ENCODE measurements at places on chromosomes 1 and 21.

GRCh38 chr1:235864469-235864868, 2.2 kb downstream of the LYST start:
- DNase-seq = no peak

DNA sequence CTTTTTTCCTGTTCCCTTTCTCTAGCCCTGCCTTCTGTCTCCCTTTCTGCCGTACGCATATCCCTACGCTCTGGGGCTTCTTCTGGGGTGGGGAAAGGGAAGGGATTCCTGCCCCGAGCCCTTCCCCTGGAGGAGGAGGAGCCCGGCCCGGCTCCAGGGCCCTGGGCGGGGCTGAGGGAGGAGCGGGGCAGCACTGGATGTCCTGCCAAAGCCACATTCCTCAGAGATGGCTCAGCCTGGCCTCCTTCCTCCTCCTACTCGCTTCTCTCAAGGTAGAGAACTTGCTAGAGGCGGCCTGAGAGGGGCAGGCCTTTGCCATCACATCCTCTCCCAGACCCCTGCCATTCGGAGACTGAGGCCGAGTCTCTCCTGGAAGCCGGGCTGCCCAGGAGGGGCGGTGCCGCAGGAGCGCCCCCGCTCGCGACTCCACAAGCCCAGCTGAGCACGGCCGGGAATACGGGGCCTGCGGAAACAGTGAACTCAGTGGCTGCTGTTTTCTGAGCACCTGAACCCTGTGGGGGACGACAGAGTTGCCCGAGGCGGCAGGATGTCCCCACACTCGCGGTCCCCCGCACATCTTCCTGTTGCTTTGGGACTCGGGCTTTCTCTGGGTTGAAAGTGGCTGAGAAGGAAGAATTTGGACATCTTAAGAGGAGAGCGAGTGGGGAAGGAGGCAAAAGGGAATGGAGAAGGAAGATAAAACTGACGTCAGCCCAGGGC, 12.2 kb downstream of the ADAMTSL4 start:
- DNase-seq = peak; percentile 97

DNA sequence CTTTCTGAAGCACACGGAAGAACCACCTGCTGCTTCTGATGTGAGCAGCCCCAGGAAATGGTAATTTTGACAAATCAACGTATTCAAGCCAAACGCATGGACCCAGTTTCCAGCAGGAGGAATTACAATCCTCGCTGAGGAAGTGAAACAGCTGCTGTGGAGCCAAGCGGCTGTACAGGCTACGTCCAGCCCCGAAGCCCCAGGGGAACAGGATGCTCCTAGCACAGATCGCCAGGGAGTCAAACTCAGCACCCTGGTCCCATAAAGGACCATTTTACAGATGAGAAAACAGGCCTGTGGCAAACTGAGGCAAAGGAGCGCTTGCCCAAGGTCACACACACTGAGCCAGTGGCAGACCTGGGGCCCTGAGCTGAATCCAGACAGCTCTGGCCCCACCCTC, 108.0 kb downstream of the PTPRU start:
- no peak for DNase-seq

- DNase-seq = no peak
These were observed 68.4 kb downstream of the DNM3 start for GRCh38 chr1:171909711-171910110.

GRCh38 chr1:20063861-20064292, 6.1 kb upstream of the PLA2G5 start:
- DNase-seq = no peak

- no peak for DNase-seq
These were observed 403 bp upstream of the PSEN2 start for GRCh38 chr1:226870026-226870400.

- DNase-seq = no peak
These were observed 8.8 kb upstream of the NLRP3 start for GRCh38 chr1:247407180-247407616.

- DNase-seq = no peak
These were observed 29.2 kb upstream of the WNT4 start for GRCh38 chr1:22171951-22172715.

- DNase-seq = no peak
These were observed 26.8 kb downstream of the SESN2 start for GRCh38 chr1:28286111-28286510.

DNA sequence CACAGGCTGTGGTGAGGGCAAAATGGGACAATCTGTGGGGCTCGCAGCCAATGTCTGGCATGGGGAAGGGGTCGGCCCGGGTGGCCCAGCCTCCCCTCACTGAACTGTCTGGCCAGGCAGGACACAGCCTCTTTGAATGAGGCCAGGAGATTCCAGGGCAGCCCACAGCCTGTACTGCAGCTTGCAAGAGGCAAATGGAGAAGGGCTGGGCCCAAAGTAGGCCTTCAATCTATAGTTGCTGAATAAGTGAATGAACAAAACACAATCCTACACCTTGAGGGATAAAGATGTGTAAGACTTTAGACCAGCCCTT, 23.2 kb downstream of the SLC27A3 start:
- DNase-seq = no peak
